ENCODE measurements at places on chromosomes 7 and 10.

GRCh38 chr7:19290066-19290465 is 144.8 kb upstream of the FERD3L start:
- no peak overlapping the region for H3K4me3 ChIP-seq
- H3K27me3 ChIP-seq: no peaks in the 10 kb centered on the region
- no peak overlapping the region for H3K27ac ChIP-seq
- H3K36me3 ChIP-seq: no peaks in the 10 kb centered on the region
- DNase-seq: no peak

DNA sequence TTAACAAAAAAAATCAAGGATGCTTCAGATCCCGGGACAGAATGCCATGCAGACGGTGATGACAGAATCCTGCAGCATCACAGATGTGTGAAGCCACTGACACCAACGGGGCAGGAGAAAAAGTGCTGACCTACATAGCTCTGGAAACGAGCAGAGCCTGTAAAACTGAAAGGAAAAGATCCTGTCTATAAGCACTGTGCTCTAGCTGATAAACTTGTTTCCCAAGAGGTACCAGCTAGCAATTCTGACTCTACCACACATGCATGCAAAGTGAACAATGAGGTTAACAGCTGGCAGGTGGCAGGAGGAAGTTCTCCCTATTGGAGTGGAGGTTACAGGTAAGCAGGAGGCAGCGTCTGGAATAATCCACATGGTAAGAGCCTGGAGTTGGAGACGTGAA is 75.6 kb downstream of the PTPRN2 start:
- no peak overlapping the region for H3K27ac ChIP-seq
- H3K27me3 ChIP-seq: no peaks in the 10 kb centered on the region
- no peak overlapping the region for H3K4me3 ChIP-seq
- no peak for DNase-seq
- no peaks in the 10 kb centered on the region for H3K4me1 ChIP-seq
- no peaks in the 10 kb centered on the region for H3K36me3 ChIP-seq

GRCh38 chr7:47901542-47901941 is 46.7 kb downstream of the PKD1L1 start:
- no peaks in the 10 kb centered on the region for H3K36me3 ChIP-seq
- no peaks in the 10 kb centered on the region for H3K27me3 ChIP-seq
- H3K27ac ChIP-seq: no peak overlapping the region
- no peak for DNase-seq

DNA sequence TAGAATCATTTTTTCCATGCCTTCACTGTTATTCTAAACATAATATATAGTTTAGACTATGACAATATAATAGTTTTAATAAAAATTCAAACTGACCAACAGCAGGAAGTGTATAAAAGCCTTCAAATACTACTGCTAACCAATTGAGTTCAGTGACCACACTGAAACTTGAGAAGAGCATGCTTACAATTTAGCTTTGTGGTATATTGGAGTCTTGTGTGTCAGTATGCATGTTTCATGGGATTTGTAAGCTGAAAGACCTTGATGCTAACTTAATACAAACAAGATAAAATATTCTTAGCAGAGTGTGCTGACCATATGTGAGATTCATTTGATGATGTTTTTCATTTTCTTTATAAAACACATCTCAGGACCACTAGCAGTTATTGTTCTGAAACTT is 395.5 kb downstream of the SUGCT start:
- no peaks in the 10 kb centered on the region for H3K36me3 ChIP-seq
- H3K4me1 ChIP-seq: no peaks in the 10 kb centered on the region
- no peaks in the 10 kb centered on the region for H3K27me3 ChIP-seq
- H3K27ac ChIP-seq: no peak overlapping the region

GRCh38 chr7:31108097-31108657 is 56.1 kb downstream of the ADCYAP1R1 start:
- no peak overlapping the region for H3K27ac ChIP-seq
- H3K36me3 ChIP-seq: no peaks in the 10 kb centered on the region
- no peaks in the 10 kb centered on the region for H3K4me1 ChIP-seq
- H3K4me3 ChIP-seq: no peak overlapping the region
- no peaks in the 10 kb centered on the region for H3K27me3 ChIP-seq

DNA sequence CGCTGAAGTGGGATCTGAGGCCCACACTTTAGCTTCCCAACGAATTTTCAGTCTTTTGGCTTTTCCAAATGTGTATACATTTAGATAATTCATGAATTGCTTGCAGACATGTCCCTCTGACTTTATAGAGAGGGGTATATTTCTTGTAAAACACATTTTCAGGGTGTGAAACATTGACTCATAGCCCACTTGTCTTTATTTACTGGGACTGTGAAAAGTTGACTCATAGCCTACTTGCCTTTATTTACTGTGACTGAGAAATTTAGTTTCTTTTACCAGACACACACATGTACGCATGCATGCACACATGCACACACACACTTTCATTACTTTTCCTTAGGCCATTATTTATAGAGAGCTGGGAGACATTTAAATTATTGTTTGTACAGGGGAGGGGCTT is 79.1 kb downstream of the VTI1A start:
- no peak for DNase-seq
- H3K27me3 ChIP-seq: no peaks in the 10 kb centered on the region
- H3K4me3 ChIP-seq: no peak overlapping the region
- peaks cover 6% of the 10 kb centered on the region for H3K4me1 ChIP-seq
- no peak overlapping the region for H3K27ac ChIP-seq
- H3K36me3 ChIP-seq: peaks cover 6% of the 10 kb centered on the region

GRCh38 chr7:18037609-18038008 is 10.0 kb upstream of the PRPS1L1 start:
- no peak overlapping the region for H3K27ac ChIP-seq
- H3K27me3 ChIP-seq: no peaks in the 10 kb centered on the region
- H3K4me3 ChIP-seq: no peak overlapping the region

DNA sequence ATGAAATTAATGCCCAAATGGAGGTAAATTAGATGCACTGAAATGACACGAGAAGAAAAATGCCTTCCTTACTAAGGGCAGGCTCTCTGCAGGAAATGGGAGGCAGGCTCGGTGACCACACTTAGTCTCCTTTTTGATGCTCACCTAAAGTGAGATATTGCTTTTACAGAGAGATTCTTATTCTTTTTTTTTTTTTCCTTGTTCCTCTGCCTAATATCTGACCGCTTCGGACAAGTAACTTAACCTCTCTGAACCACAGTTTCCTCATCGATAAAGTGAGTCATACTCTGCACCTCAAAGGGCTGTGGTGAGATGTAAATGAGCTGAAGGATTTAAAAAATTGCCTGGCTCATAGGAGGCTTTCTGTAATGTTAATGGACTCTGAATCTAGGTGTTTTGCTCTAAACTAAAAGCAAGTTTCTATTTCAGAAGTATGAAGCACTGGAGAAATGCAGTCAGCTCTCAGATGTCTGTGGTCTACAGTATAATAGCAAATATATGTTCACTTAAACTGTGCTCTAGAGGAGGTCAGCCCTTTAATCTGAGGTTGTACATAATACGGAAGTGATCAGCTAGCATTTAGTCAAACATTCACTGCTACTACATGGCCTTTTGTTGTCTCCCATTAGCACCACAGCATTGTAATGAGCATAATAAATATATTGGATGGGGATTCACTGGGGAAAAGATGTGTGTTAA is 23.2 kb downstream of the NKX2-3 start:
- H3K27me3 ChIP-seq: peaks cover 8% of the 10 kb centered on the region
- peaks cover 8% of the 10 kb centered on the region for H3K4me1 ChIP-seq
- no peak overlapping the region for H3K4me3 ChIP-seq
- no peak for DNase-seq

- no peak overlapping the region for H3K4me3 ChIP-seq
- H3K27ac ChIP-seq: no peak overlapping the region
- no peaks in the 10 kb centered on the region for H3K4me1 ChIP-seq
Measured at GRCh38 chr10:21172930-21173801, 276.1 kb upstream of the NEBL start.

GRCh38 chr7:13749636-13750035 is 239.8 kb downstream of the ETV1 start:
- no peak for DNase-seq
- H3K27me3 ChIP-seq: no peaks in the 10 kb centered on the region
- no peaks in the 10 kb centered on the region for H3K4me1 ChIP-seq
- no peak overlapping the region for H3K4me3 ChIP-seq

GRCh38 chr10:72386916-72387586 is 32.3 kb upstream of the DNAJB12 start:
- no peaks in the 10 kb centered on the region for H3K4me1 ChIP-seq
- no peaks in the 10 kb centered on the region for H3K27me3 ChIP-seq
- no peak overlapping the region for H3K27ac ChIP-seq
- H3K4me3 ChIP-seq: no peak overlapping the region
- H3K36me3 ChIP-seq: peaks cover 3% of the 10 kb centered on the region
- DNase-seq: no peak

DNA sequence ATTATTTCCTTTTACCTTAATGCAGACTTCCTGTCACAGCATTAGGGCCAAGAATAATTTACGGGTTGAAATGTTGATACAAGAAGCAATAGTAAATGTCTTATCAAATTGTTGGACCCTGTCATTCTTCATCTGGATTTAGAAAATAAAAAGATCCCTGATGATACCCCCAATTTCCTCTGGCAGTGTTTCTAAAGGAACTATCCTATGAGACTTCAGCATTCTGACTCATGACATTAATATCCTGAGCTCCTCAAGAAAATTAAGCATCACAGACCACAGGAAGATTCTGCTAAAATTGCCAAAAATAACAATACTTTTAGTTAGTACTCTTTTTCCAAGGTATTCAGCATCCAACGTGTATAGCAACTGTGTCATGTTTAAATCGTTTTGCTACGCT is 490.5 kb upstream of the ANKRD30A start:
- no peaks in the 10 kb centered on the region for H3K4me1 ChIP-seq
- no peaks in the 10 kb centered on the region for H3K36me3 ChIP-seq
- no peak overlapping the region for H3K4me3 ChIP-seq
- H3K27me3 ChIP-seq: no peaks in the 10 kb centered on the region

Data from CD4-positive, CD25-positive, alpha-beta regulatory T cell (primary cell).